HCT116 (cell line): ENCODE measurements at places on chromosomes 7 and 10. TPM values are rescaled to one million over a fixed set of nuclear protein-coding genes. Genes with fewer than 3 reads are reported as not detected.

- no peaks in the 10 kb centered on the region for H3K4me1 ChIP-seq
- no peak for DNase-seq
- H3K27me3 ChIP-seq: no peaks in the 10 kb centered on the region
- no peak overlapping the region for H3K4me3 ChIP-seq
Measured at GRCh38 chr7:110399421-110399820, 691.5 kb upstream of the LRRN3 start.

DNA sequence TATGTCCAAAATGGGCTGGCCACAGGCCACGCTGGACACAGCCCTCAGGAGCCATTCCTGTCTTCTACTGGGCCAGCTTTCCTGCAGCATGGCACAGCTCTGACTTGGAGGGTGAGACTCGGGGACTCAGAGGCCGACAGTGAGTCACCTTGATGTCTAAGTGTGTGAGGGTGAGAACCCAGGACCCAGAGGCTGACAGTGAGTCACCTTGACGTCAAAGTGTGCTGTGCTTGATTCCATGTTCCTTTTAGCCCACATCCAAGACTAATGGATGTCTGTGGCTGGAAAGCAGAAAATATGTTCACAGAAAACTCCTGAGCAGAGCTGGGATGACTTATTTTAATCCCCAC is 6.0 kb upstream of the FAM170B start:
- peaks cover 10% of the 10 kb centered on the region; the same call in 1 of the 2 replicates for H3K4me1 ChIP-seq
- H3K27ac ChIP-seq: no peak overlapping the region
- H3K36me3 ChIP-seq: no peaks in the 10 kb centered on the region
- peak; percentile 37 for DNase-seq

GRCh38 chr7:69657331-69657730 is 59.1 kb downstream of the AUTS2 start:
- no peak for DNase-seq
- no peak overlapping the region for H3K4me3 ChIP-seq
- no peaks in the 10 kb centered on the region for H3K27me3 ChIP-seq
- H3K36me3 ChIP-seq: no peaks in the 10 kb centered on the region
- no peaks in the 10 kb centered on the region for H3K4me1 ChIP-seq
- no peak overlapping the region for H3K27ac ChIP-seq

- no peak for DNase-seq
- H3K4me1 ChIP-seq: no peaks in the 10 kb centered on the region
- H3K4me3 ChIP-seq: no peak overlapping the region
- no peak overlapping the region for H3K27ac ChIP-seq
- H3K36me3 ChIP-seq: no peaks in the 10 kb centered on the region
Measured at GRCh38 chr7:133860628-133861335, 266.4 kb upstream of the LRGUK start.

DNA sequence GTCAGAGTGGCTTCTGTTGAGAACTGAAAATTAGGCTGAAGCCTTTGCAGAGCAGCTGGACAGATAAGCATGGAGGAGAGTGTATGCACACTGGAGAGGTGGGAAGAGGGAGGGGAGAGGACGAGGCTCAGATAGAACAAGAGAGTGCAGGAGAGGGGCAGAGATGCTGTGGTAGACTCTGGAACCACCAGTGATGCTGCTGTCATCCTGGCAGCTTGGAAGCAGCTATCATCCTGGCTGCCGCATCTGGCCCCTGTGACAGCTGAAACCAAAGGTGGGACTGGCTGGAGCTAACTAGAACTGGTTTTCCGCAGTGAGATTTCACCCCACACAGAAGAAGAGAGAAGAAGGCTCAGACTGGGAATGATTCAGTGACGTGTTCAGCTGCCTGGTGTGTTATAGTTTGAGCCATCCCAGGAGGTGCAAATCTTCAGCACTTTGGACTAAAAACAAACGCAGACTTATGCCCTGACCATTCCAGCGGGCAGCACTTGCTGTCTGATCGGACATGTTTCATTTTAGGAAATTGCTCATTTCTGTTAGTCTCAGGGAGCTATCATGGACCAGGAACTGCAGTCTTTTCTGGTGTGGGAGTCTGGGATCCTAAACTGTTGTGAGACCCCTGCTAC is 38.4 kb downstream of the EEPD1 start:
- no peaks in the 10 kb centered on the region for H3K36me3 ChIP-seq
- no peak for DNase-seq
- H3K27me3 ChIP-seq: no peaks in the 10 kb centered on the region
- no peak overlapping the region for H3K27ac ChIP-seq
- H3K4me1 ChIP-seq: no peaks in the 10 kb centered on the region

AGR2 gene
- 0.93 TPM for total RNA-seq

PRSS37 gene
- not detected for total RNA-seq

KCNMA1 gene
- total RNA-seq: 0.49 TPM

PCDH15 gene
- not detected for total RNA-seq

LRRC18 gene
- not detected for total RNA-seq

OTUD1 gene
- total RNA-seq: 5.7 TPM

HPSE2 gene
- total RNA-seq: 0.05 TPM

TBXAS1 gene
- total RNA-seq: 1.4 TPM
